ENCODE measurements at places on chromosomes 7 and 10.

DNA sequence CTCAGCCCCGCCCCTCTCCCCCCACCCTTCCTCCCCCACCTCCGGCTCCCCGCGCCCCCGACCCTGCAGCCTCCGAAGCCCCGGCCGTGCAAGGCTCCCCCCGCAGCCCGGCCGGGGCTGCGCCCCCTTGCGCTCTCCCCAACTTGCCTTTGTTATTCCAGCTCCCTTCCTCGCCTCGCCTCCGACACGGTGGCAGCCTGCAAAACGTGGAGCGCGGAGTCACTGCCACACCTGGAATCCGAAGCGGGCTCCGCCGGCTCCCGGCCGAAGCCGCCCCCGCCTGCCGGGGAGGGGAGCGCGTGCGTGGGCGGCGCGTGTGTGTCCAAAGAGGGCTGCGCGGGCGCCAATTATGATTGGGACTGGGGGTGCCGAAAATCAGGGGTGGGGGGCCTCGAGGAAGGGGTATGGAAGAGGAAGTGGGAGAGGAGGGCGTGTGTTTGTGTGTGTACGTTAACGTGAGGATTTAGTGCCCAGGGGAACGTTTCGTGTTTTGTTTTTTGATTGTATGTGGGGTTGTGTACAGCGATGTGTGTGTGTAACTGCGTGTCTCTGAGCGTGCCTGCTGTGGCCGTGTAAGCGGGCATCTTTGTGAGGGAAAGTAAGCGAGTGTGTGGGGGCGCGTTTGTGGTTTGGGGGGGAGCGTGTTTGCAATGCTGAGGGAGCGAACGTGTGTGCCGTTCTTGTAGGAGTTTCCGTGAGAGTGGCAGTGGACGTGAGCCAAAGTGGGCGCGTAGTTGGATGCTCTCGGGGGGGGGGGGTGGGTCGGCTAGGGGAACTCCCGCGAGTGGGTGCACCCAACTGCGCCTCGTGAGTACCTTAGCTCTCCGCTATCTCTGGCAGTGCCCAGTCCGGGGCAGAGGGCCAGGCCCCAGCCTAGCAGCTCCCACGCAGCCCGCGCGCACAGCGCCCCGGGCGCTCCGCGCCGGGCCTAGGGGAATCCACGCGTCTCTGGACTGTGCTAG, 1.2 kb upstream of the ZMIZ1 start:
- peak; percentile 89 for DNase-seq

DNA sequence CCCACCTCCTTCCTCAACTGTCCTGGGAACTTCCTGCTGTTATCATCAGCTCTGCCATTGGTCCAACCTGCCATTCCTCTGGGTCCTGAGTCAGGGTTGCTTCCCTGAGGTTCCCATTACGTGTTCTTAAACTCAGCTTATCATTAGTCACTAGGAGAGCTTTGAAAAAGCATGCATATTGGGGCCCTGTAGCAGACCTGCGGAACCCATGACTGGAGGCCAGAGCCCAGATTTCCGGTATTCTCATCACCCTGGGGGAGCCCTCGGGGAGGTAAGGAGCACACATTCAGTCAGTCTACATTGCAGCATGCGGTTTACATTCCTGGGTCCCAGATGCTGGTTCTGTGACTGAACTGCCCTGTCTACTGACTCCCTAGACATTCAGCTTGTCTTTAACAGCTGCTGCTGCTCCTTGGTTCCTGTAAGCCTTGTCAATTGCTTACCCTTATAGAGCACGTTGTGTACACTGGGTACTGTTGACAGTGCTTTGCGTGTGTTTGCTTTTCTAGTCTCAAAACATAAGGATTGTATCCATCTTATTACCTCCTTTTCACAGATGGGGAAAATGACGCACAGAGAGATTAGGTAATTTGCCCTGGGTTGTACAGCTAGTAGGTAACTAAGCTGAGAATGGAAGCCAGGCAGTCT, 12.8 kb downstream of the CDHR3 start:
- no peak for DNase-seq

- DNase-seq, result peak; percentile 12
These were observed 189.2 kb upstream of the PODXL start for GRCh38 chr7:131745390-131746248.

GRCh38 chr7:155337946-155338631, 40.4 kb downstream of the INSIG1 start:
- no peak for DNase-seq

DNA sequence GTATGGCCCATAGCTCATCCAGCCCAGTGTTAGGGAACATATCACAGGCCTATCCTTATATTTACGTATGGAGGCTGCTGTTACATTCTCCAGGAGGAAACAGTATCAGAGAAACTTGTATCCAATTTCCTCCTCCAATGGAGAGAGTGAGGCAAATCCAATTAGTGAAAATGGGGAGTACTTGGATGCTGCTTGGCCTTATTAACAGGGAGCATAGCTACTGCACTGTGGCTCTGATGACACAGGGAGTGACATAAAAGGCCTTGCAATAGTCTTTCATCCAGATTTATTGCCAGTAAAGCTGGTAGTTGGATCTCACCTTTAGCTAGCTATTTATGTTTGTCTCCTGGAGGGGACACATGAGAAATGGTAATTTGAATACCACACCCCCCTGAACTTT, 313.2 kb upstream of the MTPN start:
- DNase-seq, result no peak

DNA sequence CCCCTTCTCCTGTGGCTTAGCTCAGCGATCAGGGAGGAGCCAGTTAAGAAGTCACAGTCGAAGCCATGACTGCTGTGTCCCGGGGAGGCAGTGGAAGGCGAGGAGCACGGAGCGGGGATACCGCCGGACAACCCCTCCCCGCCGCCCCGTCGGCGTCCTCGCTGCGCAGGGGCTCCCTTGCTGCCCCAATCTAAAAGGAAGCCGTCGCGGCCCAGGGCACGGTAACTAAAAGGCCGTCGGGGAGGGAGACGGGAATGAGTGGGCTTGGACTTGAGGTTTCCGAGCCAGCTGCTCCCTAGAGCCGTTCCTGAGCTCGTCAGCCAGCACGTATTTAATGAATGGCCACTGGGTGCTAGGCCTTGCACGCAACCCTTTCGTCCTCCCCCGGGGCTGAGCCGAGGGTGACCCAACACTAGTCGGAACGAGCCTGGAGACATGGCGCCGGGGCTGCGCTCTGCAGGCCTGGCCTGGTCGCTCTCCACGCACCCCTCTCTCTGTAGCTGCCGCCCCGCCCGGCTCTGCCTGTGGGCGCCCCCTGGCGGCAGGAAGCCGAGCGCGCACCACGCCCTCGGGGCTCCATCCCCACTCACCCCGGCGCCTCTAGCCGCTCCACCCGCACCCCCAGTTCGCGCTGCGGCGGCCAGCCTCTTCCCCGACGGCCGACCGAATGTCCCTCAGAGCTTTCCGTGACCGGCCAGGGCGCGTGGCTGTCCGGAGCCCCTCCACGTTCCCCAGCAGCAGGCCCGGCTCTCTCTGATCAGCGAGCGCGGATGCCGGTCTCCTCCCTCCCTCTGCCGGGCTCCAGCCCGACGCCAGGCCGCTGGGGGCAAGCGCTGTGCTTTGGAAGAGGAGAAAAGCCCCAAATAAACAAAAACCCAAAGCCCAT, 29.3 kb upstream of the KCNK18 start:
- peak; percentile 81 for DNase-seq

- DNase-seq, result no peak
These were observed 274.7 kb downstream of the HDAC9 start for GRCh38 chr7:18770154-18770811.

- no peak for DNase-seq
These were observed 112.1 kb downstream of the WDFY4 start for GRCh38 chr10:48796713-48797245.

DNA sequence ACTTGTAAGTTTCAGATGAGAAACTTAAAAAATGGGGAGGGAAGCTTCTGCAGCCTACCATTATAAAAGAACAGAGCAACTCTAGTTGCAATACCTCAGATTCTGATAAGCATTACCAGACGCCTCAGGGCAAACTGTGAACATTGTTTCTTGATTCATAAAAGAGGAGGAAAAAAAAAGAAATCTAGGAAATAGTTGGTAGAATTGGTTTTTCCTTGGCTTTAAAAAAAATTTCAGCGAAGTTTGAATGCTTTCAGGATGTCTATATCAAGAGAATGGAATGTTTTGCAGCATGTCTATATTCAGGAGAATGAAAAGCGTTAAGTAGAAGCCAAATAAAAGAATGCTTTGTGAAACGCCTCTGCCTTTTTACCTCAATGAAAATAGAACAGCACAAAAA, 17.5 kb upstream of the ANLN start:
- DNase-seq, result no peak

DNA sequence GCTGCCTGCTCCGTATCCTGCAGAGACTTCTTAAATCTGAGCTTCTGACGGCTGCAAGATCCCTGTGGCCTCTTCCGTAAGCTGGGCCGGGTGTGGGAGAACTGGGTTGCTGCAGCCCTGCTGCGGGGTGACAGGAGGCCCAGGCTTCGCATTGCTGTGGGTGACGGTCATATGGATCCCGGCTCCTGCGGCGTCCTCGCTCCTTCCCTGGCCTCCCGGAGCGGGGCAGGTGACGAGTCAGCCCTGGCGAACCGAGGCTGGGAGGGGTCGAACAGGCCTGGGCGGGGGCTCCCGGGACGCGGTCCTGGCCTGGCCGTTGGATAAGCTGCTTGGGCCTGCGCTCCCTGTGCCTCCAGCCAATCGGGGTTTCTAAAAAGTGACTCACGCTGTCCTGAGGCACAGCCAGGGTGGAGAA, 7.8 kb upstream of the UBE2D1 start:
- no peak for DNase-seq

GRCh38 chr10:106929291-106929895, 235.1 kb downstream of the SORCS1 start:
- DNase-seq, result no peak

GRCh38 chr7:48390388-48391327, 219.4 kb downstream of the ABCA13 start:
- DNase-seq, result no peak

DNA sequence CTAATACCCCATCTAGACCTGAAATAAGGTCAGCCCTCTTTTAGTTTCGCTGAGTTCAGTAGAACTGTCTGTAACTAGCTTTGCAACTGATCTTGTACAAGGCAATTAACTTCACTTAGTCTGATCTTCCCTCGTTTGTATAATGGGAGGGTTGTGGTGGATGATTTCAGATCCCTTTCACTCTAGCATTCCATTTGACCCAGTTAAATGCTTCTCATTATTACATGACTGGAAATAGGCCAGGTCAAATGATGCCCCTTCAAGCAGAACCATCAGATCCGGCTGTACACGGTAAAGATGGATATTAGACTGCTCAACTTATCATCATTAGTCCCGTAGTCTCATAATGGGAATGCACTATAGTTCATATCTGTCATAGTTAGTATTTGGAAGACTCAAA, 1009.0 kb downstream of the LRMDA start:
- DNase-seq, result no peak

- peak; percentile 65 for DNase-seq
These were observed 1.9 kb downstream of the INA start for GRCh38 chr10:103278862-103279298.

- peak; percentile 91 for DNase-seq
These were observed 3.2 kb downstream of the CDK6 start for GRCh38 chr7:92833024-92833765.

DNA sequence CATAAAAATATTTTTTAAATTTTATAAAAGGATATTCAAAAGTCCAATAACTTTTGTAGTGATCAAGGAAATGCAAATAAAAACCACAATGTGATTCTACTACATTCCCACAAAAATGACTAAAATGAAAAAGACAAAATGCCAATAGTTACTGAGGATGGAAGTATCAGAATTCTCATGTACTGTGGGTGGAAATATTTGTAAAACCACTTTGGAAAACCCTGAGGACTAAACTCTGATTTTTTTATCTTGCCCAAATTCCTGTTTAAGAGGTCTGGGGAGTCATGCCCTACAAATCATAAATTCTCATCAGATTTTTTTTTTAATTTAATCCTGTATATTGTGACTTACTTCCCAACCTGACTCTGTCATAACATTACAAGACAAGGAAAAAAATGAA, 9.8 kb upstream of the SEMA3D start:
- DNase-seq, result no peak

- no peak for DNase-seq
These were observed 48.0 kb downstream of the SEC23IP start for GRCh38 chr10:119940487-119940886.

- DNase-seq, result no peak
These were observed 91.6 kb downstream of the EGFR start for GRCh38 chr7:55110282-55110992.

DNA sequence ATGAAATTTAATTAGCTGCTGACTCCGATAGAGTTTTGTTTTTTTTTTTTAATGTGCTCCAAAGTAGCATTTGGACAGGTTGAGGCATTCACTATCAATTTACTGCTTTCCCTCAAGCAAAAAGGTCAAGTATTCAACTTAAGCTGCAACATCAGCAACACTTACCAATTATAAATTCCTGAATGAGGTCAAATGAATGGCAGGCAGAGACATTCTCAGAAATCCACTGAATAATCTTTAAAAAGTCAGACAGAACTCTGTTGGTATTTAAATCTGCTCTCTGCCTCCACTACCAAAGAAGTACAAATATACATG, 62.8 kb downstream of the GSAP start:
- DNase-seq, result no peak

DNA sequence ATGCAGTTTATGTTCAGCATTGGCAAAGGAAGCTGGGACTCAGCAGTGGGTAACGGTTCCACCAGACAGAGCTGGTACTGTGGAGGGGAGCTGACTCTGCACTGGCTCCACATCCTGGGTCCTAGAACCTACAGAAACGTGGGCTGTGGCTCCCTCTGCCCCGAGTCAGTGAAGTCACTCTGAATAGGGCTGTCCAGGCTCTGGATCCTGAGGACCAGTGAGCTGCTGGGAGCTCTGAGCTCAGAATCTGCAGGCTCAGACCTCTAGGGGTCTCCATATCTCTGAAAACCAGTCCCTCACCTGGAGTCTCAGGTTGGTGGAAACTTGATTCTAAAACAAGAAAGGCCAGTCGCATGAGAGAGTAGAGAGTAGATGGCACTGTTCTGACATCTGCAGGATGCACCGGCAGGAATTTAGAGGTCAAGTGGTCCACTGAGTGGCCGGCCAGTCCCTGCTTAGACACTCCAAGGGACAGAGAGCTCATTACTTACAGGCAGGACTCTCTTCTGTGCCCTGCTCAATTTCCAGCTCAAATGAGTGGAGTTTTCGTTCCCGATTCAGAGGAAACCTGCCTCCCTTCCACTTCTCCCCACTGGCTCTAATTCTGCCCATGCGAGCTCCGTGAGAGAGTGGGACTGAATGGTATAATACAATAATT, 18.6 kb downstream of the NPFFR1 start:
- no peak for DNase-seq

GRCh38 chr7:84663224-84663623, 468.6 kb upstream of the SEMA3A start:
- no peak for DNase-seq

GRCh38 chr10:32376097-32376496, 29.1 kb upstream of the EPC1 start:
- DNase-seq, result no peak

DNA sequence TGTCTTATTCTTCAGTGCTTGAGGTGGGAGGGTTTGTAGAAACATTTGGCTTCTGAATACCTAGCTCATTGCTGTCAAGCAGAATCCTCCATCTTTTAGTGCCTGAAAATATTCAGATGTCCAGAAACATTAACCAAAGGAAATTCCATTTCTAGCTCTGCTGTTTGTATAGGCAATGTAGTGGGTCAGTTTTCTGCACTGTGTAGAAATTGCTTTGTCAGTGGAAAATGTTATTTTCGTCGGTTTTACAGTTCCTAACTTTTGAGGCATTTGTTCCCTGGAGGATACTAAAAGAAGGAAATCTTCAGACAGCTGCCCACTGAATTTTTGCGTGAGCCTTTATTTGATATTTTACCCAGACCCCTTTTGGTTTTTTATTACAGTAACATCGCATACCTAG, 143.4 kb downstream of the TPST1 start:
- DNase-seq, result no peak

All from stimulated activated naive CD8-positive, alpha-beta T cell treated with anti-CD3 and anti-CD28 coated beads, Interleukin-15, Interleukin-2, amounts not matched to agents 100 U/mL and 50 U/mL, for 24 hours (primary cell).